ENCODE measurements at places on chromosomes 3 and 15. TPM values are rescaled to one million over a fixed set of nuclear protein-coding genes. Genes with fewer than 3 reads are reported as not detected.

The PAK2 gene
- 98.9 TPM for total RNA-seq

DNA sequence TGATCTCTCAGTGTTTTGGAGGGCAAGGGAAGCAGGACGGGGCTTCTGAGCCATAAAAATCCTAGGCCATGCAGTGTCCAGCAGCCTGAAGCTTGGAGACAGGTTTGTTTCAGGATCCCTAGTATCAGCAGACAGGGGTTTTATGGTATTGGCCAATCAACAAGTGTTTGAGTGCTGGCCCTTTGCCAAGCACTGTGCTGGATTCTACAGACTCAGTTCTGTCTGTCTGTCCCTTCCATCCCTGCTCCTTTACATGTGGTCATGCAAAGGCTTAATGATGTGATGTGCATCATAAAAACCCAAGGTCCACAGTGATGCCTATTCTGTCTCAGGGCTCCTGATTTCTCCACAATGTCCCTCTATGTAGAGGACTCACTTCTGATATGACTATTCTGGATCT is 184.1 kb downstream of the LRTM1 start:
- no peak for DNase-seq

The HOMER2 gene
- total RNA-seq = 0.97 TPM

The MAP6D1 gene
- total RNA-seq = 3.2 TPM

DNA sequence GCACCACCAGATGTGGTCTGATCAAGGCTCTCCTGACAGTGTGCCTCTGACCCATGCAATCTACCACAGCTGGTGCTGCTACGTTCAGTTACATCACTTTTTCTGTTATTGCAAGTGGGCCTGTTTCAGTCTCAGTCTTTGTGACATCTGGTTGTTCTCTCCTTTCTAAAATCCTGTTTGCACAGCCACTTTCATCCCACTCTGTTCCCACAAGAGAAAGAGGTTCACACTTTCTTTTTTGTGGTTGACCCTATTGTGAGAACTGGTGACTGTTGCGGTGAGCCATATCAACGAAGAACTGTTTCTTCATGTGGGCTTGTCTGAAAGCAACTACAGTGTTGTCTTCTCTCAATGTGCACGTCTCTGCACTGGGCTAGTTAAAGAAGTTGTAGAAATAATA is 342.8 kb upstream of the ARPP21 start:
- no peak for DNase-seq

Data from endothelial cell of umbilical vein (primary cell).